Stimulated activated CD4-positive, alpha-beta T cell treated with anti-CD3 and anti-CD28 coated beads, Interleukin-15, amount 100 ng/mL, for 48 hours (primary cell): ENCODE measurements at places on chromosomes 1 and 21.

- DNase-seq: no peak
Measured at GRCh38 chr1:23525558-23526250, 5.3 kb downstream of the E2F2 start.

DNA sequence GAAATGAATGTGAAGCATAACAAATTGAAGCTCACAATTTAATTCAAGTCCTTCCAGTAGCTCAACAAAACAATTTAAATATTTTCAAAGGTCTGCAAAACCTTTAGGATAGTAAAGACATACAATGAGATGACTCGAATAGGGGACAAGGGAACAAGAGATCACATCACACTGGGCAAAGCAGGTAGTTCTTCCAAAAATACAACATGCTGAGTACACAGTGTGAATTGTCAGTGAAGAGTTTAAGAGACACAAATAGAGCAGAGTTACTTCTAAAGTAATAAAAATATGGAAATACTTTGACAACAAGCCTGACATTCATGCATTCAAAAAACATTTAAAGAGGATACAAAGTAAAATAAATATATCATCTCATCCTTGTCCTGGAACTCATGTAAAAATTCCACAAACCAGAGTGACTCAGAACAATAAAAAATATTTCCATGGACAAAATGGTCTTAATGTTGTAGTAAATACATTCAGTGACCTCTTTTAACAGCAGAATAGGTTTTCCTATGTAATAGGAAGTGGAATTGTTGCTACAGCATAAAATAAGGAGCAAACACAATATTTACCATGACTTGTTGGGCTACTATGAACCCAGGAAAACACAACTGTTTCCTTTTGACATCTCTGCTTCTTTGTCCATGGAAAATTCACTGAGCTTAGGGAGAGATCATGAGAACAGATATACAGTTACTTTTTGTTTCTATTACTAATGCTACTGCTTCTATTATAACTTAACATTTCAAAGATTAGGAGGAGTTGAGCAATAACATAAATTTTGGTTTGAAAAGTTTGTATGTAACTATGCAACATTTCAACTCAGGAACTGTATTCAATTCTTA lies 83.7 kb upstream of the BCL10 start:
- DNase-seq: no peak

DNA sequence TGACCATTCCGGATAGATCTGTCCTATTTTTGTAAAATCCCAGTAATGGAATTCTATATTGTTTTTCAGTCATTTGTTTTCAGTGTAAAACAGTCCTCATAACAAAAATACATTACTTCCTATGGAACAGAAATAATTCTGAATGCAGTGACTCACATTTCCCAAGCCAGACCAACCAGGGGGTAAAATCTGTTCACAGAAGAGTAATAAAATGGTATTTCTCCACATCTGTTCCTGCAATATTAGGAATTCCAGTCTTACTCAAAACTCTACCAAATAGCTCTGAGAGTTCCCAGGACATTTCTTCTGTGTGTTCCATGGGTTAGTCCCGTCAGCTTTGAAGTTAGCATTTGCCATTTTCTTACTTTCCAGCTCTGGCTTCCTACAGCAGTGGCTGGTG lies 2.6 kb upstream of the DDR2 start:
- no peak for DNase-seq

GRCh38 chr21:41536076-41536826 lies 28.3 kb upstream of the TMPRSS2 start:
- DNase-seq: no peak

DNA sequence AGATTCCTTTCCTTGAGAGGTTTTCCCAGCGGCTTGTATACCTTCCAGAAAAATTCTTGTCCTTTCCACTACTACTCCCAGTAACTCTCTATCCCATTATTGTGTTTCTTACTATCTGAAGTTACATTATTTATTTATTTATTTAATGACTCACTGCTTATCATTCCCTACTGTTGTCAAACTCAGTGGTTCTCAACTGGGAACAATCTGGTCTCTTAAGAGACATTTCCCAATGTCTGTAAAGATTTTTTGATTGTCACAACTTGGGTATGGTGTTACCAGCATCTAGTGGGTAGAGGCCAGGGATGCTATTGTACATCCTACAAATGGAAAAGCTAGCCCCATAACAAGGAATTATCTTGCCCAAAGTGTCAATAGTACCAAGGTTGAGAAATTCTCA lies 771.5 kb upstream of the ADGRL2 start:
- no peak for DNase-seq

DNA sequence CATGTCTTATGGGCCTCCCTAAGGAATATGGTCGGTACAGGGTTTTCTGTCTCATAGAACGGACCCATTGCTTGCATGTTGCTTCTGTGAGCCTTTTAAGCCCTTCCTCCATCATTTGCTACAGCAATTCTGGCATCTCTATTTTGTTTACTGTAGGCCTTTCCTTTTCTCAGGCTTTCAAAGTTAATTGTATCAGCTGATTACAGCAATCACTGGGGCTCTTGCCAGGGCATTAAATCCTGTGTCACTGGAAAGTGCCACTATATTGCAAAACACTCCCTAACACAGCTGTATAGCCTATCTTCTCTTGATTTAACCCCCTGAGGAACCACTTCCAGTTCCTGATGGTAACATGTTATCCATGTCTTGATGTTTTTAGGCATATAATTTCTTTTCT lies 156.5 kb downstream of the PDE4B start:
- no peak for DNase-seq

DNA sequence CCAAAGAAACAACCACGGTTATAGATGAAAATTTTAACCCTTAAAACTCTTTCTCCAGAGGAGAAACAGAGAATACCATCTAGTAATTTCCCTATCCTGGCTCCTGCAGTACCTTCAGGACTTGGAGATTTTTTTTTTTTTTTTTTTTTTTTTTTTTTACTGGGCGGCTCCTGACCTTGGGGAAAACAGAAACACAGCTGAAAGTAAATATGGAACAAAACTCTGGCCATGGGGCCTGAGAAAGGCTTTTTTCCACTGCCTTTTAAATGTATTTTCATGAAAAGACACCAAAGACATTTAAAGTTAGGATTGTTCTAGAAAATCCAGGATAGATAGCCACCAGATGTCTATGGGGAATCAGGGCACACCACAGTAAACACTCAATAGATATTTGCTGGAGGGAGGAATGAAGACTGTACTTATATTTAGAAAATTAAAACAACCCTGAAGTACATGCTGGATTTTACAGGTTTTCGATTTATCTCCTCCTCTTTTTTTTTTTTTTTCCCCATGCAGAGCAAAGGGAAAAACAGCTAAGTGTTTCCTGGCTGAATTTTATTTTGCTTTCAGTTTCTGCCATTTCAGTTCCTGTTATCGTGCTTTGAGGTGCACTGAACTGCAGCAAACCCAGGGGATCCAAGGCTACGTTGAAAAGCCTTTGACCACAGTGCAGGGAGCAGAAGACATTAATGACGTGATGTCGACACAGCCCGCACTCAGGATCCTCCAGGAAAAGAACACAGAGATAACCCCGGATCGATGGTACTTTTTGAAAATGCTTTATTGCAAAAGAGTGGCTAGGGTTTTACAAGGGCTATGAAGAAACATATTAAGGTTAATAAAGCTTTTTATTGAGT lies 35.7 kb upstream of the CNN3 start:
- peak; percentile 4 for DNase-seq

GRCh38 chr1:47675047-47675675 lies 237.3 kb downstream of the FOXD2 start:
- DNase-seq: no peak

- no peak for DNase-seq
Measured at GRCh38 chr1:8338526-8339202, 20.8 kb downstream of the SLC45A1 start.

GRCh38 chr1:160607011-160607671 lies 27.8 kb upstream of the CD84 start:
- DNase-seq: no peak

- DNase-seq: no peak
Measured at GRCh38 chr1:33119532-33120217, 38.7 kb downstream of the AZIN2 start.
